Activated naive CD4-positive, alpha-beta T cell treated with anti-CD3 and anti-CD28 coated beads for 36 hours (primary cell): ENCODE measurements at places on chromosomes 5 and 9.
A peak's percentile ranks its signal among the peaks of the same experiment; 100 is the strongest.

DNA sequence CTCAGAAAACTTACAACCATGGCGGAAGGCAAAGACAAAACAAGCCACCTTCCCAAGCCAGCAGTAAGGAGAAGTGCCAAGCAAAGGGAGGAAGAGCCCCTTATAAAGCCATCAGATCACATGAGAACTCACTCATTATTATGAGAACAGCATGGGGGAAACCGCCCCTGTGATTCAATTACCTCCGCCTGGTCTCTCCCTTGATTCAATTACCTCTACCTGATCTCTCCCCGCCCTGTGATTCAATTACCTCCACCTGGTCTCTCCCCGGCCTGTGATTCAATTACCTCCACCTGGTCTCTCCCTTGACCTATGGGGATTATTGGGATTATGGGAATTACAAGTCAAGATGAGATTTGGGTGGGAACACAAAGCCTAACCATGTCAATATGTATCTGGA is 467.3 kb upstream of the FTMT start:
- DNase-seq: no peak

- no peak for DNase-seq
Measured at GRCh38 chr5:56350597-56351170, 117.6 kb upstream of the ANKRD55 start.

GRCh38 chr5:133562554-133562953 is 49.8 kb downstream of the FSTL4 start:
- no peak for DNase-seq

- no peak for DNase-seq
Measured at GRCh38 chr5:178103612-178104011, 9.7 kb upstream of the N4BP3 start.

DNA sequence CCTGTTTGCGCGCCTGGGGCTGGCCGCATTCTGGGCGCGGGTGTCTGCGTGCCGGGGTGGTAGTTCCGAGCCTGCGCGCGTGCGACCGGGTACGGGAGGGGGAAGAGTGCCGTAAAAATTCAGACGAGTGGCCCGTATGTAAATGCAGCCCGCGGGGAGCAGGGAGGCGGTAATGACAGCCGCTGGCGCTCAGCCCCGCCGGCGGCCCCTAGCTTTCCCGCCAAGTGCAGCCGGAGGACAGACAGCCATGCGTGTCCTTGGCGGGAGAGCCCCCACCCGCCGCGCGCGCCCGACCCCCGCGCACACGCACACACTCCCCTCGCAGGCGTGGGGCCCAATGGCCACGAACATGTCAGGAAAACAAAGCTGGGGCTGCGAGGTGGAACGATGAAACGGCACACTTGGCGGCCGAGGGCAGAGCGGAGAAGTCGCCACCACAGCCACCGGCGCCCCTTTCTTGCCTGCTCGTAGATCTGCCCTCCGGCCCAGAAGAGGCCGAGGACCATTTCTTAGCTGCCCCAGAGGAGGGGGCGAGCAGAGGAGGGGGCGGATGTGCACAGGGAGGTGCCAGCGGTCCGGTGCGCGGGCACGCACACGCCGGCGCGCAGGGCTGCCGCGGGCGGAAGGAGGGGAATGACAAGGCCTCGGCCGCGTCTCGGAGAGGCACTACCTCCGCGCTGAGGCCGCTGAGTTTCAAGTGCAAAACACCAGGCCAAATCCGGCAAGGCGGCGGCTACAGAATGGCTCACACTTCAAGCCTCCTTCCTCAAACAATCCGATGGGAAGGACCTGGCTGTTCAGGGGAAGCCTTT is 208.4 kb downstream of the MEF2C start:
- peak; percentile 65 for DNase-seq

GRCh38 chr9:78541868-78542443 is 245.0 kb downstream of the PSAT1 start:
- DNase-seq: no peak

- DNase-seq: no peak
Measured at GRCh38 chr9:28320616-28321015, 747.3 kb upstream of the C9orf72 start.

- DNase-seq: no peak
Measured at GRCh38 chr5:178131446-178131996, 707 bp downstream of the RMND5B start.

- DNase-seq: no peak
Measured at GRCh38 chr9:127451608-127451857, 223 bp downstream of the LRSAM1 start.

- DNase-seq: no peak
Measured at GRCh38 chr5:36205329-36205728, 36.4 kb downstream of the NADK2 start.

- no peak for DNase-seq
Measured at GRCh38 chr5:76689321-76690036, 26.4 kb upstream of the F2R start.

DNA sequence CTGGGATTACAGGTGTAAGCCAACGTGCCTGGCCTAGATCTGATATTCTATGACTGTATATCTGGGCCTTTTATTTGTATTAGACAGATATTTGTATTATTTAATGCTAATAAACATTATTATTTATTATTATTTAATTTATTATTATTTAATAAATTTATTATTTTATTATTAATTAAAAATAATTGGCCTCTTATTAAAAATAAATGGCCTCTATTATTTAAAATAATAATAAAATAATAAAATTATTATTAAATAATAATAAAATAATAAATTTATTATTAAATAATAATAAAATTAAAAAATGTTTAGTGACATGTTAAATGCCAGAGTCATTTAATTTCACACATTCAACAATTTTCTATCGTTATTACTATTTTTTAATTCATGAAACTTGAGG is 9.8 kb upstream of the COL15A1 start:
- no peak for DNase-seq

DNA sequence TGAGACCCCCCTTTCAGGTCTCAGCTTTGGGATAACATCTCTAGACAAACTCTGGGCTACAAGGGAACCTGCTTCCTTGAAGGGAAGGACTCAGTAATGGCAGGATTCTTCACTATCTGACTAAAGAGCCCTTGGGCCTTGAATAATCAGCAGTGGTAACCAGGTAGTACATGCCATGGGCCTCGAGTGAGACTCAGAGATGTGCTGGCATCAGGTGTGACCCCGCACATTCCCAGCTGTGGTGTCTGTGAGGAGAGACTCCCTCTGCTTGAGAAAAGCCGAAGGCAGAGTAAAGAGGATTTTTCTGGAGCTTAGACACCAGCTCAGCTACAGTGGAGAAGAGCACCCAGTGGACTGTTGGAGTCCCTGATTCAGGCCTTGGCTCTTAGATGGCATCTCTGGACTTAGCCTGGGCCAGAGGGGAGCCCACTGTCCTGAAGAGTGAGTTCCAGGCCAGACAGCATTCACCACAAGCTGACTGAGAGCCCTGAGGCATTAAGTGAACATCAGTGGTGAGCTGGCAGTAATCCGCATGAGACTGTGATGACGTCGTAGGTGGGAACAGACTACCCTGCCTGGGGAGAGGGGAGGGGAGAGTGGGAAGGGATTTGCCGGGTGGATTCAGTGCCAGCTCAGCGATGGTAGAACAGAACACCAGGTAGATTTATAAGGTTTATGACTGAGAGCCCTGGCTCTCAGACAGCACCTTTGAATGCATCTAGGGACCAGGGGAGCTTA is 5.3 kb upstream of the ZNF782 start:
- no peak for DNase-seq

DNA sequence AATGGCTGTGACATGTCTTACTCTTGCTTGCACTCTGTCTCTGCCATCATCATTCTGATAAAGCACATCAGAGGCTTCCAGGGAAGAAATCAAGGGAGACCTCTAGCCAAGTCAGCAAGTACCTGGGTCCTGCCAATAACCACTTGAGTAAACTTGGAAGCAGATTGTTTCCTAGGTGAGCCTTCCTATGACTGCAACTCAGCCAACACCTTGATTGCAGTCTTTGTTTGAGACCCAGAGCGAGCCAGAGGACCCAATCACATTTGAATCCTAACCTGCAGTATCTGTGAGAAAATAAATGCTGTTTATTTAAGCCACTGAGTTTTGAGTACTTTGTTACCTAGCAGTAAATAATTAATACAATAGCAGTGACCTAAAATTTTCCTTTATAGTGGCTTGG is 356.8 kb upstream of the CHD1 start:
- no peak for DNase-seq

GRCh38 chr5:6704361-6704851 is 8.8 kb upstream of the TENT4A start:
- DNase-seq: no peak

DNA sequence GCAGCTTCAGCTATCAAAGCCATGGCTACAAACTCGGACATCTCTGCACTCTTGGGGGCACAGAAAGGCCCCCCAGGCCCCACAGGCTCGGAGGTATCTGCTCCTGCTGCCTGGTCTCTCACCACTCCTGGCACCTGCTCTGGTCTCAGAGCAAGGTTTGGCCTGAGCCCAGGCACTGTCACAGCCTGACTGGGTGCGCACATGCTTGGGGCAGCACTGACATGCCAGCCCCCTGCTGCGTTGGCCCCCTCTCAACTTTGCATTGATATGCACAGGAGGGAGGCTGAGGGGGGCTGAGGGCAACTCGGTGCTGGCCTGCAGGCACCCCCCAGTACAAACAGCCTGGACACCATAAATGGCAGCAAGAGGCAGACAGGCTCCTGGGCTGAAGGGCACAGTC is 27.1 kb upstream of the GHR start:
- no peak for DNase-seq

DNA sequence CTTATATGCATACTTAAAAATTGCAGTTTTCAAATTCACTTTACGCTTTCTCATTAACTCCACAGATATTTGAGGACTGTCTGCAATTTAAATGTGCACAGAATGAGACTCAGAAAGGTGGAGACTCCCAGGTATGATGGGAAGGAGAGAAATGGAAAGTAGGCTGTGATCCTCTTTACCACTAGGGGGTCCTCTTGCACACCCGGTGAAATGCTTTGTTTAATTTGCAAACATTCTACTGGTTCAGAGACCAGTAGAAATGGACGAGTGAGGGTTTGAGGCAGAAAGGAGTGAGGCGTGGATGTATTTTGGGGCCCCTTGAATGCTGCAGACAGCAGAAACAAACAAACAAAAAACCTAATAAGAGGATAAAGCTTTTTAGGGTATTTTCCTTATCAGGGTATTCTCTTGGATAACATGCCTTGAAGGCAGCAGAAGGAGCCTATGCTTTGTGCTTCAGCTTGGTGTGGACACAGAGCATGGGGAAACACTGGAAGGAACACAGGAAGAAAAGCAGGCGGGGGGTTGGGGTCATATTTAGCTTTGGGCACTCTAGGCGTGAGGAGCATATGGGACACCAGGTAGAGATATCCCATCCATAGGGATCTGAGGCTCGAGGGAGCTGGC is 410.1 kb downstream of the DMRT2 start:
- DNase-seq: peak; percentile 27

DNA sequence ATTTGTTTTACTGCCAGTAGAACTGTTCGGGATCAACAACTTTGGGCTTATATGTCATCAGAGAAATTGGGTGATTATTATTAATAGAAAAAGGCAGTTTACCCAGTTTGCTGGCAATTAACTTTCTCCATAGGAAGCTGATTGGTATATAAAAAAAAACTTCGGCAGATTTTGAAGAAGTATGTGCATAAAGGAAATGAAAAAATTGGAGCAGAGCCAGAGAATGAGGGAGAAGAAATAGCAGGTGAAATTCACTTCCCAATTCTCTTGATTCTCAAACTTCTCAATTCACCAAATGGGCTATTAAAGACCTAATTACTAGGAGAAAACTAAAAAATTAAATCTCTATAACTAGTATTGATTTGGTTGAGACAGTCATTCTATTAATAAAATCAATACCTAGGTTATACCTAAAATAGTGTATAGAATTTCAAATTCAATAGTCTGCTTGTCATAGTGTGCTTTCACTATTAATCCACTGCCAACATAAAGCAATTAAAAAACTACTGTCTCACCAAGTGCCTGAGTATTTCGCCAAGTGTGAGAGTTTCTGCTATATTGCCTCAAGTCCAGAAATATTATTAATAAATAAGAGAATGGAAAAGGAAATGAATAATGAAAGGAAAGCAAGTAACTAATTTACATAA is 47.5 kb downstream of the STX17 start:
- no peak for DNase-seq

- DNase-seq: no peak
Measured at GRCh38 chr9:93077811-93078210, 18.2 kb upstream of the CARD19 start.

- no peak for DNase-seq
Measured at GRCh38 chr5:130135506-130135905, 231.2 kb downstream of the CHSY3 start.

DNA sequence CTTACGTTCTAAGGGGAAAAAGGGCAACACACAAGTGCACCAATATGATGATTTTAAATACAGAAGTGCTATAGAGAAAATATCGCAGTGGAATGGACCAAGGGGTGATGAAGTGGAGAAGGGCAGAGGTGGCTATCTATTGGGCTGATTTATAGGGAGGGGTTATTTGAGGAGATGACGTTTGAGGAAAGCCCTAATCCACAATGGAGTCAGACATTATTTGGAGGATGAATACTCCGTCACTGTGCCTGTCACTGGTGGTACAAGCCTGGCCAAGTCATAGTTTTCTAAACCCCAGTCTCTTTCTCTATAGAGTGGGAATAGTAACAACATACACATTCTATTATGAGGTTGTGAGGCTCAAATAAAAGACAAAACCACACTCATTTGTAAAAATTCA is 48.5 kb downstream of the MEF2C start:
- DNase-seq: no peak

GRCh38 chr5:109987355-109987754 is 297.6 kb downstream of the MAN2A1 start:
- DNase-seq: no peak

- DNase-seq: no peak
Measured at GRCh38 chr5:89320421-89321277, 437.7 kb upstream of the MEF2C start.

- DNase-seq: no peak
Measured at GRCh38 chr5:62342476-62342837, 36.5 kb downstream of the KIF2A start.

DNA sequence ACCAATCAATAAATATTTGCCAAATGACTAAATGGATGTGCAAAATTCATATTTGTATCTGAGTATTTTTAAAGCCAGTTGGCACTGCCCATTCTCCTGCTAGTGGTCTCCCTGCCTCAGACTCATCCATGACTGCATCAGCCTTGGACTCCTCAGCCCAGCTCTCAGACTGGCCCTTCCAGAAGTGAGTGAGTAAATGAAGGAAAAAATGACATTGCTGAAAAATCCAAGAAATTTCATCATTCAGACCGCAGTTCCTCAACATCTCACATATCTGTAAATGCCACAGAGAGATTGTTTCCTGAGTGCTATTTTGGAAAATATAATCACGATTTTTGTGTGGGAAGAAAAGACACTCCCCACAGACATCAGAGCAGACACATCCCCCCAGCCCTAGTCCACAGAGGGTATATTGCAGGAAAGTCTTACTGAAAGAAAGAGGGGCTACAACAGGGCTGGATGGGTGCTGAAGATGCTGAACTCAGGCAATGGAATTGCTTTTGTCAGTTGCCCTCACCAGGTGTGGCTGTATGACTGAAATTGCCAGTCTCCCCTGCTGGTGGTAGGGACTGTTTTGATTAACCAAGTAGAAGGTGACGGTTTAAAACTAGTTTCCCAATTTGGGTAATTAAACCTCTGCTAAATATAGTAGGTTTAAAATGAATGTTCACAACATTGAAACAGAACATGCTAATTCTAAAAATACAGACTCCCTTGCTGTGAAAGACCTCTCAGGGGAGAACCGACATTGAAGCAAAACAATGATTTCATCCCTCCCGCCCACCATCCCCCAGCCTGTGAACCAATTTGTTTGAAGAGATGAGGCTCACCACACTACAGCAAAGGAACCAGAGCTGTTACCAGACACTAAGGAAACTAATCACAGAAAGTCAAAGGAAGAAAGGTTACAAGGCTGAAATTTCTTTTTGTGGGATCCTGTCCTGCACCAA is 158.8 kb downstream of the DEPDC1B start:
- no peak for DNase-seq

GRCh38 chr5:24789611-24790351 is 145.0 kb upstream of the CDH10 start:
- no peak for DNase-seq
